ENCODE measurements at places on chromosomes 6 and 20.

DNA sequence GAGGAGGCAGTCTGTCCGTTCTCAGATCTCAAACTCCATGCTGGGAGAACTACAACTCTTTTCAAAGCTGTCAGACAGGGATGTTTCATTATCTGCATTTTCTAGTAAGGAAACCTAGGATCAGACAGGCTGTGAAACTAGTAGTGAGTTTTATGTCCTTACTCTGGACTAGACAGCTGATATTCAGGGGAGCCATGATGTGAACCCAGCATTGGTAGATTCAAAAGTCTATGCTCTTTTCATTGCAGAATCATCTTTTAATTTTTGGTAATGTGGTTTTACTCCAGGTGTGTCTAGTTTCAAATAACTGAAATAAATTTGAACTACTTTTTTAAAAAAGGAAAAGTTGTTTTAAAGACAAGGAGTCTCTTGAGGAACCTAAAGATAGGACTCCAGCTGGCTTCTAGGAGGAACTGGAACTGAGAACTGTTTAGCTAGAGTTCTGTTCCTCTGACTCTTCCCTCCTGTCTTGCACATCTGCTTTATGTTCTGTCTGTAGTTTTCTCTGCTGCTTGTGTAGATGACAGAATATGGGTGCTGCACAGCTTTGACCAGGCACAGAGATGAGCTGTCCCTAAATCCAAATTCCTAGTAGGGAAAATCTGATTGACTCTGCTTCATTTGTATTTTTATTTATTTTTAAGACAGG is 27.8 kb upstream of the RNF144B start:
- no peak for DNase-seq

DNA sequence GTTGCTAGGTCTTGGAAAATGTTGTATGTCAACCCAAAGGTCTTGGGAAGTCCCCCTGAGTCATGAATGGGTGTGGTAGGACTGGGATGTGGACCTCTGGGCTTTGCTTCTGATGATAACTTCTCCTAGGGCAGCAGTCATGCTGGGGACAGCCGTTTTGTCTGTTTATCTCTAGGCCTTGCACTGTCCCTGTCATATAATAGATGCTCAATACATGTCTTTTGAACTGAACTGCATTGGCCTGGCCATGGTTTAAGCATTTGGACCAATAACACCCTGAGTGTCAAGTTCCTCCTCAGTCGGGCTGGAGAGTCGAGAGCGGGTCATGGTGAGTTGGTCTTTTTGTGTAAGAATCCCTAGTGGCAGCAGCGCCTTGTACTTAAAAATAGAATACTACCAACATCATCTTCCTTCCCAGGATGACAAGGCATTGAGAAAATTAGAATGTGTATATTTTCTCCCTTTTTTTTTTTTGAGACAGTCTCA is 43.1 kb downstream of the E2F3 start:
- peak; percentile 49 for DNase-seq

- no peak for DNase-seq
Measured at GRCh38 chr20:47377122-47377722, 20.7 kb upstream of the ZMYND8 start.

- peak; percentile 26 for DNase-seq
Measured at GRCh38 chr20:36574366-36575135, 1.2 kb downstream of the TGIF2 start.

GRCh38 chr6:105301756-105302616 is 100.9 kb downstream of the PREP start:
- DNase-seq, result no peak
